Kidney tubule cell (primary cell): ENCODE measurements at places on chromosomes 12 and 14.

DNA sequence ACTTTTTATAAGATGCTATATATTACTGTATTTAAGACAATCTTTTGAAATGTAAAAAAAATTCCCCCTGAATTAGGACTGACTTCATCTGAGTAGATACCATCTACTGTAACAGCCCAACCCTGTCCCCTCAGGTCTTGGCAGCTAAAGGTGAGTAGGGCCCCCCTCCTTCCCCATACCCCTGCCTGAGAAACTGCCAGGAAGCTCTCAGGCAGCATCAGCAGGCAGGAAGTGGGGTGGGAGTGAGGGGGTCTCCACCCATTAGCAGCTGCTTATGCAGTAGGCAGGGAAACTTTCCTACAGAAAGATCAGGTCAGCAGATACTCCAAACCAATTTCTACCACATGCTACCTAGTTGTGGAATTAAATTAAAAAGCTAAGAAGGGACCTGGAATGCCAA is 62.5 kb downstream of the PAX9 start:
- no peak for DNase-seq

DNA sequence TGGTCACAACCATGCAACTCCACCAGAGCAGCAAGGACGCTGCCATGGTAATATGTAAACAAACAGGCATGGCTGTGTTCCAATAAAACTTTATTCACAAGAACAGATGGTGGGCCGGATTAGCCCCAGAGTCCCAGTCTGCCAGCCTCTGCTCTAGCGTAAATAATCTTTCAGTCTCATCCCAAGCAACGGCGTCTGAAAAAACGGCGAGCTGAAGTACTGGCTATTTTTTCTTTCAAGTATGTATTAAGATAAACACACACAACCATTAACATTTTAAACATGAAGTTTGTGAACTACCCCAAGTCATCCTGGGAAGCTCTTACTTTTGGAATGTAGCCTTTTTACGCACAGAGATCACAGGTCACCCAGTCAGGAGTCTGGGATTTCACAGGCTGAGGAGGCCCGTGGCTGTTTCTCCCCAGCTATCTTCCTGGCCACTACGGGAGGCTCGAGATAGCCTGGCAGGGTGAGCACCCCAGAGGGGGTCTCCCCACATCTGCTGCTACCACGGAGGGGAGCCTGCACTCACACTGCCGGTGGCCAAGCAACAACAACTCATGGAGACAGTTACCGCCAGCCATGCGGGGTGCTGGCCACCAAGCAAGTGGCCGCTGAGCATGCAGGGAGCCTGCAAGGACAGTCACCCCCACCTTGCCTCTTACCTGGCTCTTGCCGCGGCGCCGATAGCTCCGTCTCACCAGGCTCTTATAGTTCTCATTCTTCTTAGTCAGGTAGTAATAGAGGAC is 124.6 kb downstream of the RFLNA start:
- no peak for DNase-seq

GRCh38 chr14:31785574-31785973 is 224.4 kb downstream of the NUBPL start:
- DNase-seq = no peak

DNA sequence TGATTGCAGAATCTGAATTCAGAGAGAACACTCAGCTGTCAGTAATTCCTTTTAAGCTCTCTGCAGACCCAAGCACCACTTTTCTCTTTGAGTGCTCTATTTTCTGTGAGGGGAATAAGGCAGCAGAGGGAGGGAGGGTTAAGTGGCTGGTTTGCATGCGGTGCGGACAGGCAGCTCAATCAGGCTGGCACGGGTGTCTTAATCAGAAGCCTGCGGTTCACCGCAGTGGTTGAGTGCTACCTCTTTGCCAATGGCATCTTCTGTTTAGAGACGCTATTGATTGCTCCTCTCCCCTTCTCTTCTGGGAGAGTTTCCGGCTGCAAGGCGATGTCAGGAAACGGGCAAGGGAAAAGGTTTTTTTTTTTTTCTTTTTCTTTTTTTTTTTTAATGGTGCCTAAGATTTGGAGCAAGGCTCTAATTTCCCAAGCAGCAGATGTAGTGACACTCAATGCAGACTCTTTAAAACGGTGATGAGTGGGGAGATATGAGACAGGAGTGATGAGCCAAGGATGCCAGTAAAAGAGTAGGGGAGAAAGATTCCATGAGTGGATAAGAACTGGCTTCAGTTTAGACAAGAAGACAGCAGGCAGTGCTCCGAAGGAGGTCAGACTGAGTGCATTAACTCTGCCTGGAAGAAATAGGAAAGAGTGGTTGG is 533.7 kb upstream of the SEL1L start:
- no peak for DNase-seq

DNA sequence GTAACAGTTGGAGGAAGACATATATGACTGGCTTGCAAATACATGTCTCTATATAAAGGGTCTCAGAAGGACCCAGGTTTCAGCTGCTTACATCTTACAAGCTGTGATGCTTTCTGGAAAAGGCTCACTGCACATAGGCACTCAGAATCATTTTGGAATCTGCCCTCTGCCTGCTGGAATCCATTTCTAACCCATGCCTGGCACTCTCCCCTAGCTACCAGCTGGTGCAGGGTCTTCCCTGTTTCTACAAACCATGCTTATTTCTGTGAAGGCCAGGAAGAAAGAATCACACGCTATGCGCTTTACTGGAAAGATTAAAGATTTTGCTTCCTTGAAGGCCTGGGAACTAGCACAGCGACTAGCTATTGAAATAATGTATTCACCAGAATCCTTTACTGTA is 151.3 kb downstream of the DICER1 start:
- DNase-seq = no peak

DNA sequence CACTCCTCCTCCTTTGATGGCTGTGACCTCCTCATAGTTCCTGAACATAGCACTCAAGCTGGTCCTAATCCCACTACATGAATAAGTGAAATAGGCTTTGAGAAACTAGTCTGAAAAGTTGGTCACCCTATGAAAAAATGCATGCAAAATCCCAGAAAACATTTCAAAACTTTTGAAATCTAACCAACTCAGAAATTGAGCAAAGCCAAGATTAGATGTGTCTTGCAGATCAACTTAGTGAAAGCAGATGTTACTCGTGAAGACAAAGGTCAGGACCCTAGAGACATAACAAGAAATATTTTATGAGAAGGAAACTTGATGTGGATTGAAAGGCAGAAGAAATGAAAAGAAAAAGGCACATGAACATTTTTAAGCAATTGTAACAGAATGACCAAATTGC is 63.3 kb downstream of the TSHR start:
- DNase-seq = no peak

DNA sequence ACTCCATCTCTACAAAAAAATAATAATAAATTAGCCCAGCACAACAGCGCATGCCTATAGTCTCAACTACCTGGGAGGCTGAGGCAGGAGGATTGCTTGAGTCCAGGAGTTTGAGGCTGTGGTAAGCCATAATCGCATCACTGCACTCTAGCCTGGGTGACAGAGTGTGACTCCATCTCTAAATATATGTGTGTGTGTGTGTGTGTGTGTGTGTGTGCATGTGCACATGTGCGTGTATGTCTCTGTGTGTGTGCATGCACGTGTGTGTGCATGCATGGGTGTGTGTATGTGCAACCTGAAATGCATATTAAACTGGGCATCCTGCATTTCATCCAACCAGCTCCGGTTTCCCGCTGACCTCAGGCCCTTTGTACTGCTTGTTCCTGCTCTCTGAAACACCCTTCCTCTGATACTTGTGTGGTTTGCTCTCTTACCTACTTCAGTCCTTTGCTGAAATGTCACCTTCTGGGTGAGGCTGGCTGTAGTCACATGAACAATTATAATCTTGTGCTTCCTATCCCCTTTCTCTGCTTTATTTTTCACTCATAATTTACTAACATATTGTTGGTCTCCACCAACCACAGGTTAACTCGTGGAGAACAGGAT is 46.9 kb downstream of the PHLDA1 start:
- DNase-seq = no peak

GRCh38 chr12:3745152-3745551 is 7.8 kb downstream of the CRACR2A start:
- no peak for DNase-seq
